ENCODE measurements at places on chromosomes 5 and 9.

DNA sequence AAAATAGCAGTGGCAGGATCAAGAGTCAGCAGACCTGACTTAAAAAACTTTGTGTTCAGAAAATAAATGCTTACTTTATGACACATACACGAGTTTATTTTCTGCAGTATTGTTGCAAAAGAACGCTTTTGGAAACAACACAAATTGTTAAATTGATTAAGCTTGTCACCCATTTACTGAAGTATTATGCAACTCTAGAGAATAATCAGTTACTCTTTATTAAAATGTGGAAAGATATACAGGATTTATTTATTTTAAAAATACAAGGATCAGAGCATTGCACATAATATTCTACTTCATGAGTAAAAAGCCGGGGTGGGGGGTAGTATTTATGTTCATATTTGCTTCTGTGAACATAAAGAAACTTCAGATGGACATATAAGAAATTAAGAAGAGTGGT, 20.0 kb downstream of the FYB1 start:
- no peak for DNase-seq

- DNase-seq: no peak
These were observed 583 bp upstream of the AQP3 start for GRCh38 chr9:33447799-33448553.

DNA sequence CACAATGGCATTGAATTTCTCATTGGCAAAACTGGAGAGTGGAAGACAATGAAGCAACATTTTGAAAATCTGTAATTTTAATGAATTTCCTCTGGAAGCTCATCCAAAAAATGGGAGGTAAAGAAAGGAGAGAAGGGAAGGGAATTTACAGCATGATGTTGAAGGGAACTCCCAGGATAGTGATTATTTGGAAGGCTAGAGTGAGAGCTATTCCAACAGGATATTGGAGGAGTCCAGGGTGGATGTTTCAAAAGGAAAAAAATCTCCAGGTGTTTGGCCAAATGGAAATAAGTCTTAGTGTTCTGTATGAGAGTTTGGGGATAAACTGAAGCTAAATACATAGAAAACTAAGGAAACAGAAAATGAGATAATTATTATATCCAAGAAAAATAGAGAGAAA, 106.2 kb downstream of the IZUMO3 start:
- DNase-seq: no peak

DNA sequence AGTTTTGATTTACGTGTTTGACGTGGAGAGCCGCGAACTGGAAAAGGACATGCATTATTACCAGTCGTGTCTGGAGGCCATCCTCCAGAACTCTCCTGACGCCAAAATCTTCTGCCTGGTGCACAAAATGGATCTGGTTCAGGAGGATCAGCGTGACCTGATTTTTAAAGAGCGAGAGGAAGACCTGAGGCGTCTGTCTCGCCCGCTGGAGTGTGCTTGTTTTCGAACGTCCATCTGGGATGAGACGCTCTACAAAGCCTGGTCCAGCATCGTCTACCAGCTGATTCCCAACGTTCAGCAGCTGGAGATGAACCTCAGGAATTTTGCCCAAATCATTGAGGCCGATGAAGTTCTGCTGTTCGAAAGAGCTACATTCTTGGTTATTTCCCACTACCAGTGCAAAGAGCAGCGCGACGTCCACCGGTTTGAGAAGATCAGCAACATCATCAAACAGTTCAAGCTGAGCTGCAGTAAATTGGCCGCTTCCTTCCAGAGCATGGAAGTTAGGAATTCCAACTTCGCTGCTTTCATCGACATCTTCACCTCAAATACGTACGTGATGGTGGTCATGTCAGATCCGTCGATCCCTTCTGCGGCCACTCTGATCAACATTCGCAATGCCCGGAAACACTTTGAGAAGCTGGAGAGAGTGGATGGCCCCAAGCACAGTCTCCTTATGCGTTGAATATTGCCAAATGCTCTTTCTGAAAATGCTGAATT, 850 bp downstream of the RRAGA start:
- DNase-seq: no peak

DNA sequence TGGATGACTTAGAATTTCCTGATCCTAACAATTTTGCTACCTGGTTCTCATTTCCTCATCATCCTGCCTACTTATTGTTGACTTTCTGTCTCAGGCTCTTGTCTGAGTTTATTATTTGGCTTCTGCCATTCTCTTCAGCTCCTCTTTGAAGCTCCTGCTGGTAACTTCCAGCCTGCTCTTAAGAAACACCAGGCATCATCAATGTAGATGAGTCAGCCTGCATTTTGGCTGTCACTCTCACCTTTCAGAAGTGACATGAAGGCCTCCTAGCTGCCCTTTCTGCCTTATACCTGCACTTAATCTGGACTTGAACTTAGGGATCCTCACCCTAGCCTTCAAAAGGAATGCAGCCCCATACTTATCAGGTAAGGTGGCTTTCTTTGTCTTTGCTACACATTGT, 551.8 kb upstream of the ZNF608 start:
- DNase-seq: no peak

DNA sequence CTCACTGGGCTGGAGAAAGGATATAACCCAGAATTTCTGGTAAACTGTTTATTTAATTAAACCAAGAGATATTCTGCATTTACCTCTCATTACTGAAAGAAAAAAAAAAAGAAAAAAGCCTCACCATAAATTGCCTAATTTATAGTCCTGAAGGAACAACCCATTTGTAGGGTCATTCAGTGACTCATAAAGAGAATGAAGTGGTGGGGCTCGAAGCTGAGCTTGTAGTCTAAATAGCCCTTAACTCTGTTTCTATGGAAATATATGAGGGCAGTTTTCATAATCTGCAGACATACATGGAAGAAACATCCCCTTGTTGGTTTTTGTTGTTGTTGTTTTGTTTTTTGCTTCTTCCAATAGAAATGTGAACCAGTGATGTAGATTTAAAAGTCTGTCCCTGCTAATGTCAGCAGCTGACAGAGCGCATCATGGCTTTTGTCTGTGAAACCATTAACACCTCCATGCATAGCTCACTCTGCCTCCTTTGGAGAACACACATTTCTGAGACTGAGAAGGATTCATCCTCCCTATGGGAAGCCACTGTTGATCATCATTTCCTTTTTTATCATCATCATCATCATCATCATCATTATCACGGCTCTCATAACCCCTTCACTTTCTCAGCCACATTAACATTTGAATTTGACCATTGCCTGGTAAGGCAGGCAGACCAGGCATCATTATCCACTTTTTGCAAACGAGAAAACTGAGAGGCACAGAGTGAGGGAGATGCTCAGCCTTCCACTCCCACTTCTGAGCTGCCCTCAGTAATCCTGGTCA, 67.9 kb upstream of the SAP30L start:
- no peak for DNase-seq

GRCh38 chr9:126661521-126662251, 48.0 kb downstream of the LMX1B start:
- DNase-seq: no peak

- no peak for DNase-seq
These were observed 1.9 kb upstream of the PCDH1 start for GRCh38 chr5:141879941-141880738.

GRCh38 chr5:155316070-155316714, 302.6 kb downstream of the KIF4B start:
- no peak for DNase-seq

DNA sequence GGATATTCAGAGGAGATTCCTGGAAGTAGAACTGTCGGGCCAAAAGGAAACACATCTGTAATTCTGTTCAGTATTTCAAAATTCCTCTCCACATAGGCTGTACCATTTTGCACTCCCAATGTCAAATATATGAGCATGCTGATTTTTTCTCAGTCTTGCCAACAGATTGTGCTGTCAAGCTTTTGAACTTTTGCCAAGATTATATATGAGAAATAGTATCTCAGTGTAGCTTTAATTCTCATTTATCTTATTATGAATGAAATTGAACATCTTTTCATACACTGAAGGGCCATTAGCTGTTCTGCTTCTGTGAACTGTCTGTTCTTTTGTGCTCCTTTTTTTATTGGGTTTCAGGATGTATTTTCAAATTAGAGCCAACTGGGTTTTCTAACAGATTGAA, 907.1 kb downstream of the MAT2B start:
- no peak for DNase-seq

GRCh38 chr5:167554564-167555290, 736.7 kb upstream of the WWC1 start:
- DNase-seq: no peak

- DNase-seq: no peak
These were observed 6.9 kb downstream of the DNAI1 start for GRCh38 chr9:34465468-34465867.

All from stimulated activated naive B cell treated with anti-CD40 and anti-IgM and Interleukin-4, amounts not matched to agents 10 μg/mL and 1 μg/mL and 100 μg/mL, for 72 hours (primary cell).